ENCODE measurements at places on chromosomes 1 and 21.

DNA sequence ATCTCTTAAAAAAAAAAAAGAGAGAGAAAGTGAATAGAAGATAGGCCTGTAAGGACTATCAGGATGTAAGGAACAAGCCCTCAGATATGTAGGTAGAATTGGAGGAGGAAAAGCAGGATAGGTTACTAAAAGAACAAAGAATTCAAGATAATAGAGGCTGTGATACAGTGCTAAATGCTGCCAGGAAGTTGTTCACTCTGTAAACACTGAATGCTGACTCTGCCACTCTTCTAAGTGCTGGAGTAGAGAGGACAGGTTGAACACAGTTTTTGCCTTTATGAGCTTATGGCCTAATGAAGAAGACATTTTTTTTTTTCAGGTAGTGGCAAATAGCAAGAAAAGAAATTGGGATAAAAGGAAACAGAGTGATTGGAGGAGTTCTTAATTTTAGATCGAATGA, 90.6 kb upstream of the ZNF678 start:
- no peak for DNase-seq

DNA sequence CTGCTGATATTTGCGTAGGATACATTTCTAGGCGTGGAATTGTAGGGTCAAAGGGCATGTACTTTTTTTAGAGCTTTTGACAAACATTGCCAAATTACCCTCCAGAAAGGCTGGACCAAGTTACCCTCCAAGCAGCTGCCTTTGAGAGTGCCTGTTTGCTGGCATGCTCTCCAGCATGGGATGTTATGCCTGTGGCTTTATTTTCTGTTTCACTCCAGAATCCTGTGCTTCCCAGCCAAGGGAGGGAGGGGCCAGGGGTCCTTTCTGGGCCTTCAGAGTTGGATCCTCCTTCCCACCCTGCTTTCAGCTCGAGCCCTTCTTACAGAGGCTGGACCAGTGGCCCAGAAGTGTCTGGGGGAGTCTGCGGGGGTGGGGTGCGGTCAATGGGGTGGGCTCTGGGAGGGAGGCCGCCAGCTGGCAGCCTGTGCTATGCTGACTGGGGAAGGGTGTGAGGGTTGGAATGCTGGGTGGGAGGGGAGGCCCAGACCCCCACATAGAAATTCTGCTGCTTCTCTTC, 81.2 kb downstream of the EPHB2 start:
- no peak for DNase-seq

GRCh38 chr1:152067150-152067549, 21.7 kb downstream of the TCHHL1 start:
- no peak for DNase-seq

- no peak for DNase-seq
These were observed 108.7 kb downstream of the LTN1 start for GRCh38 chr21:28883931-28884330.

GRCh38 chr1:204224655-204225054, 10.9 kb upstream of the GOLT1A start:
- no peak for DNase-seq

GRCh38 chr1:157725221-157725577, 24.6 kb upstream of the FCRL3 start:
- DNase-seq: peak; percentile 37

GRCh38 chr1:10616696-10617095, 141.9 kb downstream of the PEX14 start:
- no peak for DNase-seq

- no peak for DNase-seq
These were observed 15.4 kb upstream of the HCRTR1 start for GRCh38 chr1:31602081-31602480.

DNA sequence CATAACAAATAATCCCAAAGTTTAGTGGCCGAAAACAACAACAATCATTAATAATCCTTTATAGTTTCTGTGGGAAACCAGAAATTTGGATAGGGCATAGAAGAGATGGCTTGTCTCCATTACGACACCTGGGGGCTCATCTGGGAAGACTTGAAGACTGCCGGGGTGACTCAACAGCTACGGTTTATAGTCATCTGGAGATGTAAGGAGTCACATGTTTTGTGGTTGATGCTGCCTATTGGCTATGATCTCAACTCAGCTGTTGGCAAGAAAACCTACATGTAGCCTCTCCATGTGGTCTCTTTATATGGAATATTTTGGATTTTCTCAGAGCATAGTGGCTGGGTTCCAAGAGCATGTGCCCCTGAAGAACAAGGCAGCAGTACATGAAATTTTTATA, 29.3 kb upstream of the TSPAN2 start:
- DNase-seq: no peak

DNA sequence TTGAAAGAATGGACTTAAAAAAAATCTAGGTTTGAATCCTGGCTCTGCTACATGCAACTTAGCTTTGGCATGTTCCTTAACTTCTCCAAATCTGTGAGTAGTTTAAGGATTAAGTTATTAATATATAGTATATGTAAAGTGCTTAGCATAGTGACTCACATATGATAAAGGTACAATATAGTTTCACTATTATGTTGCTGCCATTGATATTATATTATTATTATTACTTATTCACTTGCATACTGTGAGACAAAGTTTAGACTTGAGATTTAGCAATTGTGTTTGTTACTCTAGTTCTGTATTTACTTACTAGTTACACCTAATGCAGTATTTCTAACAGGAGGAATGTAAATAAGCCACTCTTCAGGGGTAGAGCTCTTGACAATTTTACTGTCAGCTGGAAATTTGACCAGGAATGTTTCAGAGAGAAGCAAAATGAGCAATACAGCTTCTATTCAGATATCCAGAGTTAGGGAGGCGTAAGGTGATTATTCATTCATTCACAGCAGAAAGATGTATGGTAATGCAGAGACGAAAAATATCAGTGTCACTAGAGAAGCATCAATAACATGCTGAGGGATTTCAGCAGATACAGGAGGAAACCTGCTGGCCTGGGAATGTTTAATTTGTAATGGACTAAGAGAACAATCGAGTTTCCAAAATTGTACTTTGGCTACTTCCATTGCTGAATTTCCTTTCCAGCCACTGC, 25.5 kb downstream of the RGS7 start:
- no peak for DNase-seq

DNA sequence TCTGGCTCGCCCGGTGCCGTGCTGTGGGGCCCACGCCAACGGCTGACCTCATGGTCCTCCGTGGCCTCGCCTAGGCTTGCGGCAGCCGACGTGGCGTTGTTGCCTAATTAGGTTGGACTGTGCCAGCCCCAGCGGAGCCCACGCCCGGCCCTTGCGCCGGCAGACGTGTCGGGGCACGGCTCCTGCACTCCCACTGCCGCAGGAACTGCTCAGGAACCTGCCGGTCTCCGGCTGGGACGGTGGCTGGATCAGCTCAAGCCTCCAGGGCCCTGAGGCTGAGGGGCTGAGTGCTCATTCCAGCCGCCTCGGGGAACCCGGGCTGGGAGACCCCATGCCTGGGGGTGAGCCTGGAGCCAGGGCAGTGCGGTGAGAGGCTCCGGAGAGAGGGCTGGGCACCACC, 16.1 kb upstream of the PEX10 start:
- DNase-seq: no peak

DNA sequence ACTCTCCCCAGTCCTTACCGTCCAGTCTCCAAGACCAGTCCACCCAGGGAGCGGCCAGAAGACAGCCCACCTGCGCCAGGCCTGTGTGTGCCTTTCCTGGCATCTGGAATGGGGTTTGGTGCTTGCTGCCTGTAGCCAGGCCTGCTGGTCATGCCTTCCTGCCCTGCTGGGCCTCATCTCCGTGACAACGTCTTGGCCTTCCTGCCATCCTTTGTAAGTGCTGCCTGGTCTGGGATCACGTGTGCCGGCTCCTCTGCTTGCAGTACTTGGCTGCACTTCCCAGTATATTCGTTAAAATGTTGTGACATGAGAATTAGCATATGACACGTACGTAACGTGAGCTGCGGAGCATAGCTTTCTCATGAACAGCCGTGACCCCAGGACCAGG, 145.3 kb upstream of the COL6A1 start:
- no peak for DNase-seq

GRCh38 chr1:229251185-229251584, 19.7 kb upstream of the RAB4A start:
- DNase-seq: no peak

All from GDM1 (cell line).